Activated gamma-delta T cell treated with Interleukin-2 at 50 U/mL for 16 hours (primary cell): ENCODE measurements at places on chromosomes 7 and 10.

DNA sequence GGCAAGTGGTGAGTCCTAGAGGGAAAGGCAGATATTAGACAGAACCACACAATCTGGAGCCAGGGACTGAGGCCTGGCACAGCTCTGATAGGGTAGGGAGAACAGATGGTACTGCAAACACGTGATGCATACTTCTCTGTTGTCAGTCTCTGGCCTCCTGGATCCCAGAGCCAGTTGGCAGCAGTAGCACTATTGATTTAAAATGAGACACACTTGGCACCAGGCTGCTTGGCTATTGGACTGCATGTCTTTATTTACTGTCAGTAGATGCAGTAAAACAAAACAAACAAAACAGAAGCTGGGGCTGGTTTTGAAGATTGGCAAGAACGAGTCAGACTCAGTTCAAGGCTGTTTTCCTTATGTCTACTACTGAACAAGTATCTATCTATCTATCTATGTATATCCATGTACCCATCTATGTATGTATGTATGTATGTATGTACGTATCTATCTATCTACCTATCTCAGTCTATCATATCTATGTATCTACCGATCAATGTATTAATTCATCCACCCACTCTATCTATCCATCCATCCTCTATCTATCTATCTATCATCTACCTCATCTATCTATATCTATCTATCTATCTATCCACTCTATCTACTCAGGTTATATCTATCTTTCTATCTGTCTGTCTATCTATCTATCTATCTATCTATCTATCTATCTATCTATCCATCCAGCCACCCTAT is 23.4 kb upstream of the MGAM2 start:
- no peak for DNase-seq

DNA sequence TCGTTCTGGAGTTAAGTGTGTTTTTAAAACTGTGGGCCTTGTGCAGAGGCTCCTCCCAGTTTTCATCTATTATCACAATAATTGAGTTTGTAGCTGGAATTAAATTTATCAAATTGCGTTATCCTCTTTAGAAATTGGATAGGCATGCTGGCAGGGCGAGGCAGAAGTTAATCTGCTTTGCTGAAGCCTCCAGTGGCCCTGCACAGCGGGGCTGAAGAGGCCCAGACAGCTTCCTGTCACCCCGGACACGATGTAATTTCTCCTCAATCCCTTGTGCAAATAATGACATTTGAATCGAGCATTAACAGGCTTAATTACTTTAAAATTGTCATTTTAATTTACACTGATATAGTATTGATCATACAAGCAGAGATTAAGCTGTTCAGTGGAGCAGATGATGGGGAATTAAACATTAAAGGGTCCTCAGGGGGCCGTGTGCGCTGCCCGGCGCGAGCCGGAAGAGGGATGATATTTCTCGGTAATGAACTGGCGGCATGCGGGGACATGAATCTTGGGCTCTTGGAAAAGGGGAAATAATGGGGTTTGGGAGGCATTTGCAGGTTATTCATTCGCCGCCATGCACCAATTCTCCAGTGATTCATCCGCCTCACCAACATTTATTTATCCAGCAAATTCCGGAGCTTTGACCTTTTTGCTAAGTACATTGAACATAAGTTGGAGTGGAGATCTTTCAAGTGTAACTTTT is 118.5 kb downstream of the NKX6-2 start:
- no peak for DNase-seq

DNA sequence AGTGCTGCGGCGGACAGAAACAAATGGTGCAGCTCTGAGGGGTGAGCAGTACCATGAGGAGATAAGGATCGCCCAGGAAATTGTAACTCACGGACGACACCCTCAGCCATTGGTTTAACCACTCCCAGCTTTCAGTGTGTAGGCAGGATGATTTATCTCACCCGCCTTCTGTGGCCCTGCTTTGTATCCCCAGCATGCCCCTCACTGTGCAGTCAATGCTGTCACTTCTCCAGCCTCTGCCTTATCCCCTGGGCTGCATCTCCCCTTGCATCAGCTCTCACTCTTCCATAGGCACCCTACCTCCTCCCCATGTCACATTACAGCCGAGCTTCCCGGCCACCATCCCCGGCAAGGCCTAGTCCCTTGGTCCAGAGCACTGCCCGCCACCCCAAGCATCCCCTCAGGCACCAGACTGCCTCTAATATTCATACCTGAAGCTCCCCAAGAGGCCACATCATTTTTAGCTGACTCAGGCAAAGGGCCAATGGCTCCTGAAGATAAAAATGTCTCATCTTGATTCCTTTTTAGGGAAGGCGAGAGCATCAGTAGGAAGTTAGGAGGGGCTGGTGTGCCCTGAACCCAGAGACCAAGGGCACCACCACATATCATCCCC is 77.1 kb downstream of the CARD11 start:
- DNase-seq = no peak

GRCh38 chr7:136058546-136058945 is 81.4 kb upstream of the MTPN start:
- no peak for DNase-seq

- DNase-seq = no peak
Observed at GRCh38 chr7:152200395-152200794, 174.9 kb downstream of the GALNT11 start.

DNA sequence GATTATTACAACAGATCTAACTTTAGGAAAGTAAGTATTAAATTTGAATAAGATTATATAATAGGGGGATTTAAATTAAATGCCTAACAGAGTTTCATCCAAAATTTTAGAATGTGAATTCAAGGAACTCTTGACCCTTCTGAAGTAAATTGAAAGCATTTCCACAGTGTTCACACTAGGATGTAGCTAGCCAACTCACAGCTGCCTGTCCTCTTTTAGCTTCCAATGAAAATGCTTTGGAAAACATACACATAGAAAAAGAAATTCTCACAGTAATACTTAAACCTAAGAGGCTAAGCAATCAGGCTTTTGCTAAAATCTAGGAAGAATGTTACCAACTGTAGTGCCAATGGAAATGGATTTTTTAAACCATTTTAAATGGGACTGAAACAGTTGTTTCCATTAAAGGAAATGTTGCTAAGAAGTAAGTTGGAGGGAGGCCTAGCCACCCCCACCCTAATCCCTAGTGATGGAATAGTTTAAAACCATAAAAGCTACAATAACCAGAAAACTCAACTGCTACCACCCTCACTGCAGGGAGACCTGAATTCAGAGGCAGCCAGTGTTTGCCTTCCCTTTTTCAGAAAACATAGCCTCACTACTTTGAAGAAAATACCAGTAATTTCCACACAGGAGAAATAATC is 58.3 kb downstream of the REEP3 start:
- no peak for DNase-seq

GRCh38 chr7:46606761-46607160 is 685.7 kb upstream of the IGFBP3 start:
- DNase-seq = no peak

GRCh38 chr10:78543749-78544362 is 510.2 kb downstream of the RPS24 start:
- DNase-seq = no peak
